Stimulated activated naive CD8-positive, alpha-beta T cell treated with anti-CD3 and anti-CD28 coated beads, Interleukin-15, amount 100 ng/mL, for 72 hours (primary cell): ENCODE measurements at places on chromosomes 1 and 21.

GRCh38 chr1:204736836-204737235 is 51.3 kb upstream of the LRRN2 start:
- DNase-seq: no peak

- no peak for DNase-seq
Observed at GRCh38 chr1:11533790-11534787, 55.1 kb downstream of the DISP3 start.

- peak; percentile 35 for DNase-seq
Observed at GRCh38 chr1:24486331-24487065, 16.1 kb upstream of the RCAN3 start.

DNA sequence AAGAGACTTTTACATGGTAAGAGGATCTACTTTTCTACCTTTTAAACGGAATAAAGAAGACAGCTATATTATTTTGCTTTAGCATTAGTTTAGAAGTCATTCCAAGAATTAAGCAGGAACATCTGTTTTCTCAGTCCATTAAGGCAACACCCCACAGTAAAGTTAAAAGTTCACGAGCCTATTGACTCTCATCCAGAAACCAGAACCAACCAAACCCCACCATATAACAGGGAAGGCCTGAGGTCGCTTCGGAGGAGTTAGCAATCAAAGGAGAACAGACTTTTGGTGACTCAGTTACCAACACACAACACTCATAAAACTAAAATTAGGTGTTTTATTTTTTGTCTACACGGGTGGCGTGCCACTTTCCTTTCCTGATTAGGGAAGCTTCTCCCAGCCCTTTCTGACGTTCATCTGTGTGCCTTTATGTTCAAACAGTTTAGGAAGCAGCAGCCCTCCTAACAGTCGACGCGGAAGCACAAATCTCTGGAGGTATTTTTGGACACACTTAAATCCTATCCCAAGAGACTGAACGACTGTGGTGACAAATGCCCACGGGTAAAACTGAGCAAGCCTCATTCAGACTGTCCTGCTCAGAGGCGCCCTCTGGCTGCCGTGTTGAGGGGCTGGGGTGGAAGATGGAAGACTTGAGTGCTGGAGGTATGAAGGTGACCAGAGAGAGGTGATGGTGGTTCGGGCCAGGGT is 8.6 kb upstream of the PLA2G2C start:
- DNase-seq: peak; percentile 66

GRCh38 chr1:107965110-107965991 is at the start of gene VAV3:
TSS of gene VAV3 (minus strand) at chr1:107965180. CDS start at chr1:107964869, 311 bp downstream.
- peak; percentile 71 for DNase-seq

- DNase-seq: peak; percentile 46
Observed at GRCh38 chr1:235952950-235953615, 86.4 kb upstream of the LYST start.

DNA sequence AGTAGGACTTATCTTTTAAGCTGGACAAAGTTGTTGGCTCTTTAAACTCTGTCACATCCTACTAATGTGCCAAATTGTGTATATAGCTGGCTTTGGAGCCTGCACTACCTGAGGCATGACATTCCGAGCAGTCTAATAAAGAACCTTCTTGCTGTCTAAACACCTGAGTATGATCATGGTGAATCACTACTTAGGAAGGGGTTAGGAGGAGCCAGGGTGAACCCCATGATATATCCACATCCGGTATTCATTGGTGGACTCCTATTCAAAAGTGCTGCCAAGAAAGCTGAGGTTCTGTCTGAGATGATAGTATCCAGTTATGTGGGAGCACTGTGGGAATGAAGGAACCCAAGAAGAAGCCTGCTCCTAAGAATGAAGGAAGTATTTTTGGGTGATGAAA is 27.1 kb downstream of the CRNN start:
- no peak for DNase-seq

DNA sequence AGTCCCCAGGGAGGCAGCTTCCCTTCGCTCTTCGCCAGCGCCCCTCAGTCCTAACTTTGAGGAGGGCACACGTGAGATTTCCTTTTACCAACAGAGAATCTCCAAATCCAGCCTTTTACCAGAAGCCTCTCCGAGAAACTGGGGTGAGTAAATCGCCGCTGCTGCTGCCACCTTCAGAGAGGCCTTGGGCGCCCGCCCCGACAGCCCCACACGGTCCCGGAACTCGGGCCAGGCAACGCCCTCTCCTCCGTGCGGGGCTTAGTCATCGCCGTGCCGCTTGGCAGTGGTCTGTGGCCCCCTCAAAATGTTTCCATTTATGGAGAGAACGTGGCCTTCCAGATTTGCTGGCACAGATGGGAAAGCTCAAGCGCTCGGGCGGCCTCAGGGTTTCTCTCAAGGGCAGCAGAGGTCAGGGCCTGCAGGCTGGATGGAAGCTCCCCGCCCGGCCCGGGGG is 41.4 kb upstream of the COL6A2 start:
- DNase-seq: peak; percentile 33

DNA sequence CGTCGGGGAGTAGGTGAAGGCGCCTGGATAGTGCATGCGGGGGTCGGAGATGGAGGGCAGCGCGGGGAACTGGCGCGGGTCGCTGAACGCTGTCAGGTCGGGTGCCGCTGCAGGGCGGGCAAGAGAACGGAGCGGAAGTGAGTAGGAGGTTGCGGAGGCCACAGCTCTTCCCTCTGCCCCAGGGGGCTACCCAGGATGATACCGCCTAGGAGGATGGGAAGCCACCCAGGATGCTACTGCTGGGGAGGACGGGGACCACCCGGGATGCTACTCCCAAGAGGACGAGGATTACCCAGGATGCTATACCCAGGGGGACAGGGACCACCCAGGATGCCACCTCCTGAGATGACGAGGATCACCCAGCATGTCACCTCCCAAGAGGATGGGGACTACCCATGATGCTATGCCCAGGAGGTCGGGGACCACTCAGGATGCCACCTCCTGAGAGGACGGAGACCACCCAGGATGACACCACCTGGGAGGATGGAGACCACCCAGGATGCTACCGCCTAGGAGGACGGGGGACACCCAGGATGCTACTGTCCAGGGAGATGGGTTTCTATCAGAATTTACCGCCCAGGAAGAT is 123.8 kb downstream of the CLIC6 start:
- DNase-seq: no peak

GRCh38 chr1:66374561-66375111 is 159.3 kb upstream of the SGIP1 start:
- DNase-seq: peak; percentile 38

DNA sequence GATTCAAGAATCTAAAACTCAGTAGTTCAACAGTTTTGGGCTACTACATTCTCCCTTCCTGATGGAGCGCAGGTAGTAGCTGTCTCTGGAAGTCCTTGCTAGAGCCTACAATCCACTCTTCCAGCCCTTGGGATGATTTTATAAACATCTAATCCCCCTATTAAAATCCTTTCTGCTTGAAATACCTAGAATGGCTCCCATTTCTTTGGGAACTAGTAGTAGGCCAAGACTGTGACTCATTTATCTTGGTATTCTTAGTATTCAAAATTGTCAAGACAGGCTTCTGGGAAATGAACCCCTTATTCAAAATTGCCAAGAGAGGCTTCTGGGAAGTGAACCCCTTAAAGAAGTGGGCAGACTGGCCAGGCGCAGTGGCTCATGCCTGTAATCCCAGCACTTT is 142.5 kb upstream of the FGGY start:
- no peak for DNase-seq

DNA sequence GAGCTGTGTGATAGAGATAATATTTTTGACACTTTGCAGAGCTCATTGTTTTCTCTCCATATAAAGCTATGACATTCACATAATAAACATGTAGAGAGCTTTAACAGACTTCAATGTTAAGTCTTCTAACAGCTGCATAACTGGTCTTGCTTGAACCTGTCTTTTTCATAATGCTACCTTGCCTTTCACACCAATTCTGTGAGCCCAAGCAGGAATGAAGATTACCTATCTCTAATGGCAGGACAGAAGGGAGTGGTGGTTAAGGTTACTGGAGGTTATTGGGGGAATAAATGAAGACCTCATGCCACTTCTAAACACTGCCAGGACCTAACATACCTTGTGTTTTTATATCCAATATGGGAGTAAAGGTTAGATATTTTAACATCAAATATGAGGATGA is 2.3 kb upstream of the CD55 start:
- no peak for DNase-seq

DNA sequence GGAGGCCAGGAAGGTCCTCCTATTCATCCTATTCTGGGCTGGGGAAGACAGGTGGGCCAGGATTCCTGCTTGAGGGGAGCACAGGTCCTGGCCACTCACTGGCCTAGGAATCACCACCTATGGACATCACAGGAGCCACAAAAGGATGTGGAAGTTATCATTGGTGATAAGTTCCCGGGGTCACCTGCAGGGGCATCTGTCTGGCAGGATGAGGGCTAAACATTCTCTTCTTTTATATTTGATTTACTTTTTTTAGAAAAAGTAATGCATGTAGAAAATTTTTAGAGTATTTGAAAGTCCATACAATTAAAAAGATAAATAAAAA is 33.2 kb upstream of the KIAA0040 start:
- DNase-seq: no peak

GRCh38 chr1:202162418-202163280 is 2.2 kb upstream of the PTPN7 start:
- DNase-seq: no peak

DNA sequence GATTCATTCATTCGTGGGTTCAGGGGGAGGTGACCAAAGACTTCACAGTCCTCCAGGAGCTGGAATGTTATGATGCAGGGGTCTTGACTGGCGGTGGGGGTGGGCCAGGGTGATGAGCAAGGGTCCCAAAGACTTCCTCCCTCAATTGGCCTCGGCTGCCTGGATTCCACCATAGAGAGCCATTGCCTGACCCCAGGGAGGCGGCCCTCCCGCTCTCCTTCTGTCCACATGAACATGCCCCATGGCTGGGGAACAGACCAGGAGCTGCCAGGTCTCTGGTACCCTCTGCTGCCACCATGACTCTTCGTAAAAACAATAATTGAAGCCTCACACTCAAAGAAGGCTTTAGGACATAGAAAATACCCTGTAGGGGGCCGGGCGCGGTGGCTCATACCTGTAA is 102.5 kb upstream of the CASZ1 start:
- DNase-seq: no peak

DNA sequence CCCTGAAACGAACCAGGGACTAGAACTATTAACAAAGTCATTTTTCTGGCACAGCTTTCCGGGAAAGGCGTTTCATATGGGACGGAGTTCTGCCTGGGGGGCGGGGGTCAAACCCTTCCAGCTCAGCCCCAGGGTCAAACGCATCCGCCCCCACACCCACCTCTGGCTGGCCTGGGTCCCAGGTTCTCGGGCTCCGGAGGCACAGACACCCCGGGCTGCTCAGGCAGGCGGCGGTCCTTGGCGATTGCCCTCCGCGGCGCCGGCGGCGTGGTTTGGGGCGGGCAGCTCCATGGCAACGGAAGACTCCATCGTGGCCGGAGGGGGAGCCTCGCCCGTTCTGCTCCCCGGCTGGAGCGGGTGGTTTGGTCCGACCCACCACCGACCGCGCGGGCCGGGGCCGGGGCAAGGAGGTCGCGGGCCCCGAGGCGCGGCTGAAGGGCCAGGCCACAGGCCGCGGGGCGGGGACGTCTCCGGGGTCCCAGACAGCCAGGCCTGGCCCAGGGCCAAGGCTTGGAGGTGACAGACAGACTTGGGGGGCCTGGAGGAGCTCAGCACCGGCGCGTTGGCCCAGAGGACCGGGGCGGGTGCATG is at the start of gene CFAP74:
CFAP74 (minus strand) TSS at position 246 of the 591 bp plus-strand sequence. CDS start 12,830 bp downstream, outside the sequence.
- peak; percentile 35 for DNase-seq

DNA sequence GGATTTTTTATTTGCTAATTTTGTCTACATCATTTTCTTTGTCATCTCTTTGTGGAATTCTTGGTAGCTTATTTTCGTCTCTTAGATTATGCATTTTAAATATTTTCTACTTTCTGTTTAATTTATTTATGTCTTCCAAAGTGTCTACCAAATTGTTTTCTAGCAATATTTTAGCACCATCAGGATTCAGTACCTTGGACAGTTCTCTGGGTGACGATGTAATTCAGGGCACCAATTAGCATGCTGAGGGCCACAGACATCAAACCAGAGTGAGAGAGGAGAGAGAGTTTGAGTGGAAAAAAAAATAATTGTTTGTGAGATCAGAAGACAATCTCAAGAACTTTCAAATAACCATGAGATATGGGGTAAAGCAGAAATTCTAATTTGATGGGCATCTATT is 169.8 kb upstream of the CXADR start:
- DNase-seq: no peak

DNA sequence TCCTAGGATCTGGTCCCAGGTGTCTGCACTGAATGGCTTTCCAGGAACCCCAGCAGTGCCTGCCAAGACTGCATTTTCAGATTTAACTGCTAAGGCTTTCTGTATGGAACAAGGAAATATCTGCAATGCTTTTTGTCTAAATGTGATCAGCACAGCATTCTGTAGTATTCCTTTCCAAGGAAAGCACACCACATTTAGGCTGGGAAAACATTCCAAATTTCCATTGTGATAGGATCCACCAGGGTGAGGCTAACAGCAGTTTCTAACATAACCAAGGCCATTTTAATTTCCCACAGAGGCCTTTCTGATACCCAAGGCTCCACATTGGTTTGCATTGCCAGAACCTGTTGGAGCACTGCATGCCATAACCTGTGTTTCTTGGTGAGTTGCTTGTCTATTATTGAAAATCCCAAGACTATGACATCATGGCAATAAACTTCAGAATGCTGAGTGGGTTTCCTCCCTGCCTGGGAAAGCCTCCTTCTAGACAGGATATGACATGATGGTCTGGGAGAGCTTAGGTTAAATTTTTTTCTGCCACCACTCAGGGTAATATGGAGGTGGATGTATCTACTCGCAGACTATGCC is 23.3 kb upstream of the PTGFRN start:
- DNase-seq: no peak

GRCh38 chr1:25715888-25716287 is 84.1 kb upstream of the SELENON start:
- DNase-seq: no peak

- no peak for DNase-seq
Observed at GRCh38 chr1:14238472-14239307, 359.8 kb upstream of the KAZN start.

- no peak for DNase-seq
Observed at GRCh38 chr1:45685308-45686014, 872 bp downstream of the GPBP1L1 start.

DNA sequence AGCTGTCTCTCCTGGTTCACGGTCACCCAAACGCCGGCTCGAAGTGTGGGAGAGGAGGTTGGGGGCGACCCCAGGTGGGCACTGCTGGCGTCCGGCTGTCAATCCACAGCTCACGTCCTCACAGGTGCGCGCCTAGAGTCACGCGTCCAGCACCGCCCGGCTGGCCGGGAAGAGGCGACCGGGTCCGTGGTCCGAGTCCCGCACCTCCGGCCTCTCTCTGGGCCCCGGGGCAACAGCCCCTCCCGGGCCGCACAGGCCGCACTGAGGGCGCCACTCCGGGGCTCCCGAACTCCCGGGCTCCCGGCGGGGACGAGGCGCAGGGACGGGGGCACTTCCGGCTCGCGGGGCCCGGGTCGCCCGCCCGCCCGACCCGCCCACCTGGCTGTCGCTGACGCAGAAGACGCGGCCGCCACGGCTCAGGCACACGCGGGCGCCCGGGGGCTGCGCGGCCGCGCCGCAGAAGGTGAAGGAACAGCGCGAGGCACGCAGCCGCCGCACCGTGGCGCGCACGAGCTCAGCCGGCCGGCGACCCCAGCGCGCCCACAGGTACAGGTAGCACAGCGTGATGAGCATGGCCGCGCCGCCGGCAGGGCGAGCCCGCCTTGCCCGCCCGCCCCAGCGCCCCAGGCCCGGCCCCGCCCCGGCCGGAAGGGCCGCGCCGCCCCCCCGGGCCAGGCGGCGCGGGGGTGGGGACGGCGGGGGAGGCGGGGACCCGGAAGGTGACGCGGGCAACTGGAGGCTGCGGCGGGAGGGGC is at the start of gene HLCS:
HLCS (minus strand) TSS at position 604 of the 755 bp plus-strand sequence; CDS start at position 573, 31 bp downstream.
- DNase-seq: peak; percentile 80
